ENCODE measurements at places on chromosomes 5 and 9.
A peak's percentile ranks its signal among the peaks of the same experiment; 100 is the strongest.

- peak overlapping the region; percentile 49 for H3K27ac ChIP-seq
- H3K4me1 ChIP-seq, result peaks cover 29% of the 10 kb centered on the region
- DNase-seq, result no peak
- H3K4me3 ChIP-seq, result peak overlapping the region; percentile 27
- H3K27me3 ChIP-seq, result peaks cover 3% of the 10 kb centered on the region
Observed at GRCh38 chr9:123568691-123569688, 213.0 kb downstream of the CRB2 start.

- peaks cover 11% of the 10 kb centered on the region for H3K27me3 ChIP-seq
- H3K4me1 ChIP-seq, result no peaks in the 10 kb centered on the region
- no peak overlapping the region for H3K27ac ChIP-seq
- DNase-seq, result no peak
- no peaks in the 10 kb centered on the region for H3K36me3 ChIP-seq
Observed at GRCh38 chr9:104608336-104608735, 2.9 kb upstream of the OR13C2 start.

- no peak for DNase-seq
- H3K4me1 ChIP-seq, result no peaks in the 10 kb centered on the region
- H3K4me3 ChIP-seq, result no peak overlapping the region
- no peak overlapping the region for H3K27ac ChIP-seq
Observed at GRCh38 chr5:132143148-132143547, 69.6 kb downstream of the CSF2 start.

DNA sequence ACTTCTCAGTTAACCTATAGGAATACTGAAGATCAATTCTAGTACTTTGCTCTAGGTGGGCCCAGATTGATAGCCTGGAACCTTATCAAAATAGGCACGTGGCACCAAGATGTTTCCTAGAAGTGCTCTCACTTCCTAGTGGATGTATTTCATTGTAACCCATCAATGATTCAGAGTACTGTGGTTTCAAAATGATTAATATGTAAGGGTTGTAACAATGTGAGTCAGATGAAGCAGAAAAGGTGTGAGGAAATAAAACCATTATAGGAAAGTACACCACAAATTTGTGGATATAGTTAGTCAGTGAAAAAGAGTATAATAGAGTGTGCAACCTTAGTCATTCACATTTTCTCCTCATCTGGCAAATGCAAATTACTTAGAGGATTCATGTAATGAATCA lies 177.3 kb upstream of the FST start:
- no peaks in the 10 kb centered on the region for H3K4me1 ChIP-seq
- no peak overlapping the region for H3K4me3 ChIP-seq
- peaks cover 4% of the 10 kb centered on the region for H3K27me3 ChIP-seq
- H3K36me3 ChIP-seq, result peaks cover 4% of the 10 kb centered on the region

GRCh38 chr5:141878711-141879425 lies 658 bp upstream of the PCDH1 start:
- peak; percentile 87 for DNase-seq
- H3K27me3 ChIP-seq, result peaks cover 96% of the 10 kb centered on the region
- no peak overlapping the region for H3K27ac ChIP-seq
- peaks cover 55% of the 10 kb centered on the region for H3K4me1 ChIP-seq
- no peaks in the 10 kb centered on the region for H3K36me3 ChIP-seq

DNA sequence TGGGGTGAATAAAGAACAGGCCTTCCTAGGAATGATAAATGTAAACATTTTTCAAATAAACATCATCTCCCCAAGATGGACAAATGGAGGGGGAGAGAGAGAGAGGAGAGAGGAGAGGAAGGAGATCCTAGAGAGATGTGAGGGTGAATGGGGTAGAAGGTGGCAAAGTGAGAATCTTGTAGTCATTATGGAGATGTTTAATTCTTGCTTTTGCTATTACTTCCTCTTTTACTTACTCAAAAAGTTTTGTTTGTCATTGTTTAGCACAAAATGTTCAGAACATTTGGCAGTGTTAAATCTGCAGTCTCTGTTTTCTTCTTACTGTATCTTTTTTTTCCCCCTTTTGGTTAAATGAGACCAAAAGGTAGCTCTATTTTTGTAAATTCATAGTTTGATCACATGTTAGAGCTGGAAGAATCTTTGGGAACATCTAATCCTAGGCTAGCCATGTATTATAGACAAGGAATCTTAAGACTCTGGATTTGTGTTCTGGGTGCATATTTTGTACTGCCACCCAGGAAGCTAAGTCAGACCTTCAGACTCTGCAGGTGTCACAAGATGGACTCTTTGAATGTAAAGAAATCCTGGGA lies 266.1 kb downstream of the NTRK2 start:
- H3K4me1 ChIP-seq, result peaks cover 15% of the 10 kb centered on the region
- DNase-seq, result no peak
- no peaks in the 10 kb centered on the region for H3K27me3 ChIP-seq
- no peak overlapping the region for H3K27ac ChIP-seq

DNA sequence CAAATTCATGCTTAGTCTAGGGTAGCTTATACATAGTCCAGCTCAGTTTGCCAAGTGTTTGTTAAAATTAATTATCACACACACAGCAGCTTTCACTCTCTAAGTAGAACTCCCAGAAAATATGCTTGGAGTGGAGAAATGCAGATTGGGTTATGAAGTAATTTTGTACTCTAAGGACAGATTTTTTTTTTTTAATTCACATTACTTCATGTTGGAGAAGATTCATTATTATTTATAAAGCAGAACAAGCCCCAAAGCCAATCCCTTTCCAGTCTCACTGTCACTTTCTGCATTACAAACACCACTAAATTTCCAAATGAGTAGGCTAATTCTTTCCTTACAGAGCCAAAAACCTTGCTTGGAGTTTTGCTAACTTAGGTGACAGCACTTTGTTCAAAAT lies 11.7 kb upstream of the C9orf72 start:
- H3K4me1 ChIP-seq, result no peaks in the 10 kb centered on the region
- no peak overlapping the region for H3K4me3 ChIP-seq
- no peak overlapping the region for H3K27ac ChIP-seq
- no peak for DNase-seq

DNA sequence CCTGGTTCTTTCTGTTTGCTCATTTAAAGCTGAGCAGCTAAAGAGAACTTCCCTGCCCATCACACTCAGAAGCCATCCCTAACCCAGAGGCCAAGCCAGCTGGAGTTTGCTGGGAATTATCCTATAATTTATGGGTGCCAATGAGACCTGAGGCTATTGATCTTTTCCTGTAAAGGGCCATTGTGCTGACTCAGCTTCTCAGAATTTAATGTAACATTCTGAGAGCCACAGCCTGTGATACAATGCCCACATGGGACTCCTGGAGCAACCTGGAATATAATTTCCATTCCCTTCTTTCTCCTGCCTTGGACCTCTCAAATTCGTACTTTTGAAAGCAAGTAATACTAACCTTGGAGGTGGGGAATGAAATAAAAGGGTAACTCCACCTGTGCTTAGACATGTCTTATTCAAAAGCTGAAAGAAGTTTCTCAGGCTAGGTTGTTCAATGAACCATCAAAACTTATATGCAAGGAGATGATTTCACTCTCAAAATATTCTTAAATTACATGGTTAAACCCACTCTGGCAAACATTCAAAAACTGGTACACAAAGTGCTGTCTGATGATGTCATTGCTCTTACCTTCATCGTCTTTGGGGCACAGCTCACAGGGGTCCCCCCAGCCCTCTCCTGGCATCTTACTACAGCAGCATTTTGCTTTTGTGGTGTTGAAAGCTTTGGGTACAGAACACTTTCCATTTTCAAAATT lies 206.7 kb downstream of the SLC12A2 start:
- DNase-seq, result no peak
- peaks cover 73% of the 10 kb centered on the region for H3K36me3 ChIP-seq
- H3K4me3 ChIP-seq, result no peak overlapping the region

- no peak overlapping the region for H3K27ac ChIP-seq
- peaks cover 3% of the 10 kb centered on the region for H3K27me3 ChIP-seq
- H3K4me3 ChIP-seq, result no peak overlapping the region
- H3K4me1 ChIP-seq, result peaks cover 23% of the 10 kb centered on the region
- no peaks in the 10 kb centered on the region for H3K36me3 ChIP-seq
Observed at GRCh38 chr5:122924719-122925395, 79.4 kb downstream of the SNX24 start.

GRCh38 chr9:72888943-72889342 lies 63.9 kb downstream of the ALDH1A1 start:
- no peak for DNase-seq
- H3K36me3 ChIP-seq, result no peaks in the 10 kb centered on the region
- no peak overlapping the region for H3K27ac ChIP-seq
- H3K4me3 ChIP-seq, result no peak overlapping the region

- peak overlapping the region; percentile 80 for H3K27ac ChIP-seq
- peaks cover 6% of the 10 kb centered on the region for H3K27me3 ChIP-seq
- H3K4me3 ChIP-seq, result peak overlapping the region; percentile 44
- H3K4me1 ChIP-seq, result peaks cover 78% of the 10 kb centered on the region
- H3K36me3 ChIP-seq, result no peaks in the 10 kb centered on the region
Observed at GRCh38 chr5:149381986-149382338, 2.9 kb upstream of the IL17B start.

Measured in nephron progenitor cell (in vitro differentiated cells).